B cell (primary cell): ENCODE measurements at places on chromosomes 1 and 21. TPM values are rescaled to one million over a fixed set of nuclear protein-coding genes. Genes with fewer than 3 reads are reported as not detected.

GRCh38 chr21:17636711-17637110 lies 24.0 kb upstream of the BTG3 start:
- no peak for DNase-seq

GRCh38 chr1:2187619-2188018 lies 7.0 kb downstream of the FAAP20 start:
- DNase-seq = no peak

GRCh38 chr21:15754640-15755039 lies 24.9 kb downstream of the USP25 start:
- no peak for DNase-seq

DNA sequence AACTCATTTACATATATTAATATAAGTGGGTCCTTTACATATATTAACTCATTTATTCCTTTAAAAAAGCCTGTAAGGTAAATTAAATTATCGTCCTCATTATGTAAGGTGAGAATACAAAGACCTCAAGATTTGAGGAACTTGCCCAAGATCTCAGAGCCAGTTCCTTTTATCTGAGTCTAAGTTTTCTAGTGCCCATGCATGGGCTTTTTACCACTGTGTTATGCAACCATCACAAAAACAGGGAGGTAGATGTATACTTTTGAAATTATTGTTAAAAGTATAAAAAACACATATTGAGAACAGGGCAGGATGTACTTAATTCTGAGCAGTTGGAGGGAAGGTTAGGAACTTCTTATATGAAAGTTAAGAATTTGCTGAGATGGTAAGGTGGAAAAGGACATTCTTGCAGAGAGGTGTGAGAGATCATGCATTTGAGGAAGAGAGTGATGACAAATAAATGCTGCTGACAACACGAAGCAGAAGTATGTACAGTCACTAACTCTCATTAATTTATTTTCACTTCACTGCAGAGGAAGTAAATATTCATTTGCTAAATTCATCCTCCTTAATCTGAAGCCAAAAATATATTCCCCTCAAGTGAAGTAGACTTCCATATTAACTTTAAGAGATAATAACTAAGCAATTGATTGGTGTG lies 28.9 kb upstream of the LYPLAL1 start:
- peak; percentile 11 for DNase-seq

DNA sequence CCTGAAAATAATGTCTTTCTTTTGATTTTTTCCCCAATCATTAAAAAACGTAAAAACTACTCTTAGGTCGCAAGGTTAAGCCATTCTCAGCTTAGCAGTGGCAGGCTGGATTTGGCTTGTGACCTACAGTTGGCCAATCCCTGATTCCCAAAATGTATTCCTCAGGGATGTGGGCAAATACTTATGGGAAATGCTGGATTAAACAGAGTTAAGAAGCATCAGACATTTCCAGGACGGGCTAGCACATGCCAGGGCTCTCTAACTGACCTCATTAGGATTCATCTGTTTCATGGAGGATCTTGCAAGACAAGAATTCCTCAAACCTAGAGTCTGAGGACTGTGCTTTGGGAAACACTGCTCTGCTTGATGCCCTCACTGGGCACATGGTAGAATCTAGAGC lies 982 bp upstream of the IL24 start:
- no peak for DNase-seq

GRCh38 chr1:91827459-91828321 lies 58.3 kb downstream of the TGFBR3 start:
- no peak for DNase-seq

GRCh38 chr1:36913484-36914060 lies 120.7 kb downstream of the GRIK3 start:
- no peak for DNase-seq

GRCh38 chr1:61226791-61227567 lies 144.6 kb downstream of the NFIA start:
- DNase-seq = no peak

DNA sequence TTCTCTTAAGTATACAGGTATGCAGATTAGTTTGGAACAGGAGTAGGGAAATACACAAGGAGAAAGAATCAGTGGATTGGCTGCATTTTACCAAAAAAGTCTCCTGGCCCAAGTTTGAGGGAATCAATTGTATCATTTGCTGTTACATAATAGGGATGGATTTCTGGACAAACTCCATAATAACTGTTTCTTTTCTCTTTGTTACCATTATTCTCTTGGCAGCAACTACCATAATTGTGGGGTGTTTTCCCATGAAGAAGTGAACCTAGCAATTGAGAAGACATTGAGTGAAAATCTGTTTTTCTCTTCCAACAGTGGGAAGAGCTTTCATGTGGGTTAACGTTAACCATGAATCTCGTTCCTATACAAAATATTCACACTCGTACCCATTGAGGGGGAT lies 46.4 kb upstream of the DPT start:
- no peak for DNase-seq

CD1C gene
- 62.8 and 96.8 TPM in 2 replicates for polyA plus RNA-seq

RAB7B gene
- polyA plus RNA-seq = not detected in 2 replicates

AMY1A gene
- polyA plus RNA-seq = not detected in 2 replicates
